ENCODE measurements at places on chromosomes 1 and 21.

DNA sequence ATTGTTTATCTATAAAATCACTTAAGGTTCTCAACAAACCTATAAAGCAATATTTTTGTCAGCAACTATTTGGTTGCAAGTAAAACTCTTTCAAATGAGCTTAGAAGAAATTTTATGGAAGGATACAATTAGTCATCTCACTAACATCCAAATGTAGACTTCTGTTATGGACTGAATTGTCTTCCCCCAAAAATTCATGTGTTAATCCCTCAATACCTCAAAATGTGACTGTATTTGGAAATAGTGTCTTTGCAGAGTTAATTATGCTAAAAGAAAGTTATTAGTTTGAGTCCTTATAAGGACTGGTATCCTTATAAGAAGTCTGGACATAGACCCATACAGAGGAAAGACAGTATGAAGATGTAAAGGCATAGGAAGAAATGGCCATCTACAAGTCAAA lies 357.8 kb upstream of the PRMT6 start:
- no peak for DNase-seq

GRCh38 chr1:110928191-110928590 lies 35.5 kb downstream of the LRIF1 start:
- DNase-seq, result no peak

DNA sequence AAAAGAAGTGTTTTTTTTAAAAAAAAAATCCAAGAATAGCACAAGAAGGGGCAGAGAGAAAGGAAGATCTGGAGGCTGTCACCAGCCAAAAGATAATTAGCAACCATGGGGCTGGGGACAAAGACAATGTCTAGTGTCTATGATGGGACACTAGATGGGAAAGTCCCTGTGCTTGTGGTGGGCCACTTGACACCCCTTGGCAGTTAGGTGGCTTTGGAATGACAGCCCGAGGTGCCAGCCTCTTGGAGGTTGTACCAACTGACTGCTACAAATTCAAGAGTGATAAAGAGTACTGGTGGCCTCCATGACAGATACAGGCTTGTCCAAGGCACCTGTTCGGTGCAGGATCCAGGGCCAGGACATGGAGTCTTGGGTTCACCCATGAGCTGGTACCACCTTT lies 21.6 kb downstream of the ATP2B4 start:
- peak; percentile 35 for DNase-seq

- no peak for DNase-seq
Measured at GRCh38 chr1:235515844-235516512, 11.7 kb upstream of the B3GALNT2 start.

DNA sequence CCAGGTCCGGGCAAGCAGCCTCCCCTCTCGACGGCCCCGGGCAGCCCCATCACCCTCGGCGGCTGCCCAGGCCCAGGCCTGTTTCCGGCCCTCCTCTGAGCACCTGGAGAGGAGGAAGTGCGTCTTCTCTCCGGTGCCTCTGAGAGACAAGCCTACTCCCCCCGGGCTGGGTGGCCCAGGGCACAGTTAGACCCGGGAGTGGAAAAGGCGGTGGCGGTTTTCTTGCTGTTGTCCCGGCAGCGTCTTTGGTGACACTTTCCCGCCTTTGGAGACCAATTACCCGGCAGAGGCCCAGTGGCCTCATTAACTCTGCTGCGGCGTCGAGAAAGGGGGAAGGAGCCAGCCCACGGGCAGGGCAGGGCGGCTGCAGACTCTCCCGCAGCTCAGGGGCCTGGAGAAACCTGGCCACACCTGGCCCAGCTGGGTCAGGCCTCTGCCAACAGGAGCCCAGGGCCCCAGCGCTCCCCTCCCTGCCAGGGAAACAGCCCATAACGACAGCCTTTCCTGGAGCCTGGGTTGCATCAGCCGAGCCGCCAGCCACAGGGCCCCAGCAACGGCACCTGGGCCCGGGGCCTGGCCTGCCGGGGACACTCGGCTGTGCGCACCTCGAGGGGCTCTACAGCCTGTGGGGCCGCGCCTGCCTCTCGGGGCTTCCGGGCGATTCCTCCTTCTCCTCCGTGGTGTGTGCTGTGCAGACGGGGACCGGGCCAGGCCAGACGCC lies 28.4 kb upstream of the C1orf159 start:
- no peak for DNase-seq

DNA sequence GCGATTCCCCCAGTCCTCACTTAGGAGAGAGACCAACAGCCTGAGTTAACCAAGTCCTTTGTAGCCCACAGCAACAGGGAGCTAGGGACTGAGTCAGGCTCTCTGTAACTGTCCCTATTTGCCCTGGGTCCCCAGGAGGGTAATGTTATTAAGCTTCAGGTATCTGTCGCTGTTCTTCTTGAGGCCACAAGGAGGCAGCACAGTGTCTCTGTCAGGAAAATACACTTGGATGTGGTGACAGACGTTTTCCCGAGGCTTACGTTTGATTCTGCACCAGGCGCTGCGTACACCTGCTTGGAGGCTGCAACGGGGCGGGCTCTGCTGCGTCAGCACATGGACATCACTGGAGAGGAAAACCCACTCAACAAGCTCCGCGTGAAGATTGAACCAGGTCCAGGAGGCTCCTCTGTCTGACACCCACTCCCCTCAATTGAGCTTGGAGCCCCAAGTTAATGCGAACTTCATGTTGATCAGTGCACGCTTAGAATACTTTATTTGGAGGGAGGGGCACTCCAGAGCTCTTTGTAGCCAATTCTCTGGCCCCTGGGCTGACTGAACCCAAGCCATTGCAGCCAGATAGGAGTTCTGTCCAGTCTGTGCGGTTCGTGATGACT lies 10.7 kb upstream of the ELF3 start:
- DNase-seq, result no peak

DNA sequence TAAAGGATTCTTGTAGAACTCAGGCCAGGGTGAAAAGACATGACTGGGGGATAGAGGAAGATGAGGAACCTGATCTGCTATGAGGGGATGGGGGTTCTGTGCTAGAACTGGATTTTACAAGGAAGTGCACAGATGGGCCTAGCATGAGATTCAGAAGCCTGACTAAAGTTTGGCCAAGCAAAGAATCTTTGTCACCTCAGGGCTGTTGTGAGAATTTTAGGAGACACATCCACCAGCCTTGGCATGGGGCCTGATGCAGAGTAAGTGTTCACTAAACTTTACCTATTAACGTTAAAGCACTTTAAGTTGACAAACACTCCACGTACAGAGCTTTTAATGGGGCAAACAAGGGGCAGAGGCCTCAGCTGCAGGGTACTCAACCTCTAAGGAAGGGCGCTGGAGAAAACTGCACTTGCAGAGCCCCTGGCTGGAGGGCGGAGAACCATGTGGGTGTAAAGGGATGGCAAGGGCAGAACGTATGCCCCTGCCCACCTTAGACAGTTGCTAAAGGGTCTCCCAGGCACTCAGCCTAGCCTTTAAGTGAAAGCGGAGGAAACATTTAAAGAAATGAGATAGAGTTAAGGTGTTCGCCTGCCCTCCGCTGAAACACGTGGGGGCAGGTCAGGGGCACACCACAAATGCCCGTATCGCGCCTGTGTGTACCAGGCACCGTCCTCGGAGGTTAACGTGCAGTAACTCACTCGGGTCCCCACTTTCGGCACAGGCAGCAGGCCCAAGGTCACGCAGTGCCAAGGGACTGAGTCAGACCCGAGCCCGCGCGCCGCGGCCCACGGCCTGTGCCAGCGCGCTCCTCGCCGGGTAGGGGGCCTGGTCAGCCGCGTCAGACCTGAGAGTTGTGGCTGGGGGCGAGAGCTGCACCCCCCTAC lies 990 bp upstream of the MRPS6 start:
- DNase-seq, result no peak

DNA sequence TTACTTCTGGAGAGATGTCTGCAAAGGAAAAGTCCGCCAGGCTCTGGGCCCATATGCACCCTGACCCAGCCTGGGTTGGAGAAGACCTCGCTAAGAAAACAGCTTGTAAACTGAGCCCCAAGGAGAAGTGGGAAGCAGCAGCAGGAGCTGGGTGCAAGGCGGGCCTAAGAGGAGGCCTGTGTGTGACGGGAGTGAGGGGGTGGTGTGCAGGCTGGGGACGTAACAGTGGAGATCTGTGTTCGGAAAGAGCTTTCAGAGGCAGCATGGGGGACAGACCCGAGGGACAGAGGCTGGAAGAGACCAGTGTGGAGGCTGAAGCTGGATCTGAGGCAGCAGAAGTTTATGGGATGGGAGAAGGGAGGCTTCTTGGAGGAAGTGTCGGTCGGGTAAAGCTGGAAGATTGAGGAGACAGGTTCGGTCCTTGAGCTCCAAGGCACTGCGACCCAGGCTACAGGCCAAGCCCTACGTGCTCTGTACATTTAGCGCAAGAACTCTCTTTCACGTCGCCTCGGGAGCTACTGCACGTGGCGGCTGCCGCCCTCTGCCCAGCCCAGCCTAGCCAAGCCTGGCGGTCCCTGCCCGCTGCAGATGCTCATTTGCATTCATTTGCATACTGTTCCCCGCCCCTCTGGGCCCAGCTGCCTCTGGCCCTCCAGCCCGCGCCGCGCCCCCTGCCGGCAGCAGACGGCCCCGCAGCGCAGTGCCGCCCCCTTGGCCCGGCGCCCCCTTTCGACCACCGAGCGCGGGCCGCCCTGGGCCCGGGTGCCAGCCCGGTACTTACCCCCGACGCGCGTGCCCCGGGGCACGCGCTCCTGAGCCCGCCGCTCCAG lies 6.3 kb downstream of the HPCA start:
- DNase-seq, result peak; percentile 28

DNA sequence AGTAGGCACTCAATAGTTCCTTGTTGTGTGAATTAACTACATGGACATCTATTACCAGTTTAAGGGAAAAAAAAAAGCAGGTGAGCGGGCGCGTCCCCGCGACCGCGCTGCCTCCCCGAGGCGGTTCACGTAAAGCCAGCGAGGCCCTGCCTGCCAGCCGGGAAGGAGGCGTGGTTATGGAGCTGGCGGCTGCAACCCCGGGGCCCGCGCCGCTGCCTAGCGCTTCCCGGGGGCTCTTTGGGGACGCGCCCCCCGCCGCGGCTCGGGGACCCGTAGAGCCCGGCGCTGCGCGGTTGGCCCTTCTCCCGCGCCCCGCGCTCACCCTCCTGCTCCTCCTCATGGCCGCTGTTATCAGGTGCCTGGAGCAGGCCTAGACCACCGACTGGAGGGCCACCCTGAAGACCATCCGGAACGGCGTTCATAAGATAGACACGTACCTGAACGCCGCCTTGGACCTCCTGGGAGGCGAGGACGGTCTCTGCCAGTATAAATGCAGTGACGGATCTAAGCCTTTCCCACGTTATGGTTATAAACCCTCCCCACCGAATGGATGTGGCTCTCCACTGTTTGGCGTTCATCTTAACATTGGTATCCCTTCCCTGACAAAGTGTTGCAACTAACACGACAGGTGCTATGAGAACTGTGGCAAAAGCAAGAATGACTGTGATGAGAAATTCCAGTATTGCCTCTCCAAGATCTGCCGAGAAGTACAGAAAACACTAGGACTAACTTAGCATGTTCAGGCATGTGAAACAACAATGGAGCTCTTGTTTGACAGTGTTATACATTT lies 2.6 kb upstream of the CC2D1B start:
- DNase-seq, result peak; percentile 30

GRCh38 chr1:153357076-153357852 lies 390 bp upstream of the S100A9 start:
- DNase-seq, result no peak

DNA sequence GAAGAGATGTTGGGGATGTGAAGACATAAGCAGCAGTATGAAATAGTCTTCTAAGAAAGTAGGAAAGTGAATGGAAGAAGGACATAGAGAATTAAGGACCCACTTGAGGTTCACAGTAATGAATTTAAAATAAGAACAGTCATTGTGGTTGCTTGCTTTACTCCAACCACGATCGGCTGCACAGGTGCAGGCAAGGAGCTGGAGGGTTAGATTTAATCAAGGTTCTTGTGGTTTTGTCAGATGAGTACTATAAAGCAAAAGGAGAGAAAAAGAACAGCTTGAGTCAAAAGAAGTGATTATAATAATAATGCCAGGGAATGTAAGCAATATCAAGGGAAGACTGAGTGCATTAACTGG lies 46.1 kb upstream of the RBM34 start:
- DNase-seq, result no peak

GRCh38 chr1:205188098-205188497 lies 23.4 kb downstream of the DSTYK start:
- DNase-seq, result no peak

GRCh38 chr1:33454646-33455282 lies 17.7 kb upstream of the ZSCAN20 start:
- no peak for DNase-seq

DNA sequence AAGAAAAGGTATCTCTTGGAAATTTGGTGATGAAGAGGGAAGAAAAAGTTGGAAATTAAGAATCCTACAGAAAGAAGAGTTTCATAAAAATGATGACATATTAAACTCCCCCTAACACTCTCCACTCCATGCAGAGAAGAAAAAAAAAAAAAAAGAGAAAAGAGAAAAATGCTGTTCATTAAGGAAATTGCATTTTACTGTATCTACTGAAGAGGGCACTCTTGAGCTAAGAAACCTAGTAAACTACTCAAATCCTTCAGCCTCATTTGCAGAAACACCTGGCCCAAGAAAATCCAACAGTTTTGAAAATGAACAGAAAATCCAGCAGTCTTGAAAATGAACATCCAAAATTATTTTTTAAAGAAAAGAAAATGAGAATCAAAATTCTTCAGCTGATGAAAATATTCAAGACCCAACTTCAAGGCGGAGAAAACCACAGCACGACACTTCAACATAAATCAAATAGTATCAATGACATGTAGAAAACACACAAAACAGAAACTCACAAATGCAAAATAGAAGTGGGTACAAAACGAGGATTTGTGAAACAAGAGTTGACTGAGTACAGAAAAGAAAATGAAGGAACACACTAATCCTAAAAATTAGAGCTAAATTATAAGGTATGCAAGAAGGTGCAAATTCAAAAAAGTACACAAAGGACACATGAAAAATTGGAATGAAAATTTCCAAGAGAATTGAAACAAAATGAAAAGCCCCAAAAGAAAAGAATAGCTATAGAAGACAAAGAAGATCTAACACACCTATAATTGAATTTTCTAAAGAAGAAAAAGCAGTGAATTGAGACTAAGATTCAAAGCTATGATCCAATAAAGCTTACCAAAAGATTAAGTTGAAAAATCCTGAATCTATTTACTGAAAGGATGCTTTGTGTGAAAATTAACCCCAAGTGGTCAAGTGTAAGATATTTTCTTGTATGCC lies 73.2 kb upstream of the DNAJC6 start:
- DNase-seq, result no peak

GRCh38 chr1:235902677-235903542 lies 36.2 kb upstream of the LYST start:
- no peak for DNase-seq

GRCh38 chr21:22319435-22319834 lies 1321.2 kb downstream of the NCAM2 start:
- no peak for DNase-seq

GRCh38 chr1:179825798-179826460 lies 51.7 kb downstream of the TOR1AIP2 start:
- DNase-seq, result no peak

- no peak for DNase-seq
Measured at GRCh38 chr1:236099355-236099974, 34.6 kb upstream of the NID1 start.

DNA sequence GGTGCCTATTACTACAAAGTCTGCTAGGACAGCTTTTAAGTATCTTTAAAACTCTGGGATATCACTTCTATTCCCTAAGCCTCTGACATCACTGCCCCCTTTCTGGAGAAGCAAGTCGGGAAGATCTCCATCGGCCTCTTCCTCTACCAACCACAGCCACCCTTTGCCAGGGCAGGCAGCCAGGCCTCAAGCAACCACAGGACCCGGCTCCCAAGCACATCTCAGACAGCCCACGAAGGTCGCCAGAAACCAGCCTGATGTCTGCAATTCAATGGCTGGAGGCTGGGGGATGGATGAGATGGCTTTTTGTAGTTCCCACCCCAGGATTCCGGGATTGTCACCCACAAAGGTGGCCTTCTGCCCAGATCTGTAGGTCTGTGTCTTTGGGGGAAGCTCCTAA lies 70.7 kb downstream of the LGR6 start:
- no peak for DNase-seq

Measured in effector memory CD8-positive, alpha-beta T cell (primary cell).